NCI-H146 (cell line): ENCODE measurements at places on chromosomes 13 and 19.
A peak's percentile ranks its signal among the peaks of the same experiment; 100 is the strongest.

- DNase-seq: no peak
These were observed 609.5 kb downstream of the SLITRK1 start for GRCh38 chr13:83272652-83273240.

- DNase-seq: no peak
These were observed 17.9 kb upstream of the POMP start for GRCh38 chr13:28640861-28641599.

GRCh38 chr13:76975863-76976262, 16.0 kb upstream of the CLN5 start:
- no peak for DNase-seq

- peak; percentile 89 for DNase-seq
These were observed 314.2 kb downstream of the DLEU7 start for GRCh38 chr13:50529154-50529882.

DNA sequence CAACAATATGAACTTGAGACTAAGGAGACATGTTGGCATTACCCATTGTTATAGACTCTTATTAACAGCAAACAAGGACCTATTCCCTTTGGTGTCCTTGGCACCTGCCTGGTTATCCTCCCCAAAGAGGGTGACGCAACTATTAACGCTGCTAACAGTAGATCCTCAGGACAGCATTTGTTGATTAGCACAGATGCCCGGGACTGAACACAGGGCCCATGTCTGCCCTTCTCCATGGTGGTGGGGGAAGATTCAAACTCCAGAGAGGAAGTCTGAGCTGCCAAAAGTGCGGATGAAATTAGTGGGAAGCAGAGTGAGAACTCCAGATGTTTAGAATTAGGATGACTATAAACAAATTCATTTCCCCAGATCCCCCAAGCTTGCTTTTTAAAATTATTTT, 101.2 kb upstream of the RAP2A start:
- no peak for DNase-seq

DNA sequence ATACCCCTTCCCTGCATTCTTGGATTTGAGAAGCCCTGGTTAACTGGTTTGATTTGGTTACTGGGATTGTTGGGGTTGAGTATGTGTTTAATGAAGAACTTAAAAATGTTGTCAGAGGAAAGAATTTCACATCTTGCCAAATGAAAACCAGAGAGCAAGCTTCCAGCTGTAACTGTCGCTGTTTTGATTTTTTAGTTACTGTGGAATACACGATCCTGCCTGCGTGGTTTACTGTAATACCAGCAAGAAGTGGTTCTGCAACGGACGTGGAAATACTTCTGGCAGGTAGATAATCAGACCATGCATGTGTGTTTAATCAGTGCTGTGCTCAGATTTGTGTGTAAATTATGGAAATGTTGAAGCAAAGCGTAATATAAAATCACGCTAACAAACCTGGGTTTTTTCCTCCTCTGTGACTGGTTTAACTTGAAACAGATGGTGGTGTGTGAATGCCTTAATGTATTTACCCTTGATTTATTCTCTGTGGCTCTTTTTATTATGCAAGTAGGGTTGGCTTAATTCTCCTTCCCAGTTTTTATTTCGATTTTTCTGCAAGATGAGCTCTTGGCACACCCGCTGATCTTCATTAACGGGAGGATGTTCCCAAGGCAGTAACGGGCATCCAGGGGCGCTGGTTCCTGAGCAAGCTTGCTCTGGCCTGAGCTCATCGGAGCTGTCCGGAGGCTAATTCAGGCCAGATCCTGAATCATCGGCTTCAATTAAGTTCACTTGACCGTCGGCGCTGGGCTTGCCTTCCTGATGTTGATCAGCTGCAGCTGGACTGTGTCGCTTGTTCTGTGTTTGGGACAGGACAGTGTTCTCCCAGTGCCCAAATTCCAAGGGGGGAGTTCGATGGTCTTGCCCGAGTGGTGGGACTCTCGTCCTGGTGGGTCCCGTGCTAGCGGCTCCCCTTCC, 16.0 kb downstream of the UPF1 start:
- no peak for DNase-seq

DNA sequence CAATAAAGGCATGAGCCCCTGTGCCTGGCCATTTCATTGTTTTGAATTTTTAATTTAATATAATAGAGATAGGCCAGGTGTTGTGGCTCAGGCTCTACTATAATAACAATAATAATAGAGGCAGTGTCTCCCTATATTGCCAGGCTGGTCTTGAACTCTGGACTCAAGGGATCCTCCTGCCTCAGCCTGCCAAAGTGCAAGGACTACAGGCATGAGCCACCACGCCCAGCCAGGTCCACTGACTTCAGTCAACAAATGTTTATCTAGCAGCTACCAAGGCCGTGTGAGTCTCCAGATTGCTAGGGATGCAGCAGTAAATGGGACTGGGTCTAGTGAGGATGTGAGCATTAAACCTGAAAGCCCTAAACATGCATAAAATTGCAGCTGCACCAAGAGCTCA, 13.8 kb upstream of the ILF3 start:
- no peak for DNase-seq

DNA sequence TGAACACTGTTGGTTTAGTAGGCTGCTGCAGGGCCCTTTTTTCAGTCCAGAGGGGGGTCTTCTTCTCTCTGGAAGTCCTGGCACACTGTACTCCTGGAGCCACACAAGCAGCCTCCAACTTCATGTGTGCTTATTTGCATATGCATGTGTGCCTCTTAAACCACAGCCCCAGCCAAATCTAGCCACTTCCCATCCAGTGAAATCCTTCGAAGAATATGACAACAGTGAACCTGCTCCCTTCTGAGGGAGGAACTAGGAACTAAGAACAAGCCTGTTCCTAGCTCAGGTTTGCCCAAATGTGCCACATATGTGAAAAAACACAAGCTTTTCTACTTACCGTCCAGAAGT, 348.5 kb downstream of the FOXO1 start:
- no peak for DNase-seq

DNA sequence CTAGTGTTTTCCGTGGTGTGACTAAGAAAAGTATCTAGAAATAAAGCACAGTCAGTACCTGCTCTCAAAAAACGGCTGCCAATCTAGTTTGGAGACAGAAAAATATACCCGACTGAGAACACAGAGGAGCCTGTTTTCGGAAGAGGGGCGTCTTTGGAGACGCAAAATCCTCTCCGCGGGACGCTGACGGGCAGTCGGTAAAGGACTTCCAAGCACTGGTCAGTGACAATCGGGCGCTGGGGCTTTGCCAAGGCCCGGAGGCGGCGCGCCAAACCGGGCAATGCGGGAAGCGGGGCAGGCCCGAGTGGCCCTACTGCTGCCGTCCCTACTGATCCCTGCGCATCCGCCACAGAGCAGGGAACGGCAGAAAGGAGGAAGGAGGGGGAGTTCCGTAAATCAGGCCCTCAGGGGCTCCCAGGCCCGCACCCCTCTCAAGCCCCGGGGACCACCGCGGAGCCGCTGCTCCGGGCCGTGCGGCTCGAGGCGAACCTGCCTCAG, 588 bp upstream of the DPY19L3 start:
- DNase-seq: peak; percentile 78

DNA sequence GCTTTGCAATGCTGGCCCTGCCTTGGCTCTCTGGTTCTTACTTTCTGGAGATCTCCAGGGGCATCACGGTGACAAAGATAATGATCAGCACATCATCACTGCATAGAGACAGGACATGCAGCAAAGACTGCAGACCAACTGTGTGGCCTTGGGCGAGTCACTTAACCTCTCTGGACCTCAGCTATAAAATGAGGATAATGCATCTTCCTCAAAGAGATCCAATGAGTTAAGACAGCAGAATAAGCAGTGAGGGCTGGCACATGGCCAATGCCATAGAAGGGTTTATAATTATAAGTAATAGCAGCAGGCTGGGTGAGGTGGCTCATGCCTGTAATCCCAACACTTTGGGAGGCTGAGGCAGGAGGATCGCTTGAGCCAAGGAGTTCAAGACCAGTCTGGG, 2.4 kb downstream of the MAG start:
- DNase-seq: no peak

DNA sequence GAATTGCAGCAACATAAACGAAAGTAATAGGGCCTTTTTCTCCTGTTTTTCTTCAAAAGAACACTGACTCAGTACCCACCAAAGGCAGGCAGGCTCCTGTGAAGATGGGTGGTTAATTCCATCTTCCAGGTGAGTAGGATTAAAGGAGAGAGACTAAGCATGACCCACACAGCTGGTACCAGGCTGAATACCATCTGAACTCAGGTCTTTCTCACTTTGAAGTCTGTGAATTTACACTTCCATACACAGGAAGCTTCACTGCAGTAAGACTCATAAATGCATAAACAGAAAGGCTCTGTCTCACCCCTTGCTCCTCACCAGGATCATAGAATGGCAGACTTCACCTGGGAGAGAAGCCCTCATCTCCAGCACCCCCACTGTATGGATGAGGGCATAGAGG, 194.6 kb downstream of the KLF12 start:
- DNase-seq: no peak

GRCh38 chr13:33917190-33917589, 99.2 kb downstream of the RFC3 start:
- DNase-seq: no peak

- no peak for DNase-seq
These were observed 72.5 kb upstream of the MRI1 start for GRCh38 chr19:13691569-13692435.

DNA sequence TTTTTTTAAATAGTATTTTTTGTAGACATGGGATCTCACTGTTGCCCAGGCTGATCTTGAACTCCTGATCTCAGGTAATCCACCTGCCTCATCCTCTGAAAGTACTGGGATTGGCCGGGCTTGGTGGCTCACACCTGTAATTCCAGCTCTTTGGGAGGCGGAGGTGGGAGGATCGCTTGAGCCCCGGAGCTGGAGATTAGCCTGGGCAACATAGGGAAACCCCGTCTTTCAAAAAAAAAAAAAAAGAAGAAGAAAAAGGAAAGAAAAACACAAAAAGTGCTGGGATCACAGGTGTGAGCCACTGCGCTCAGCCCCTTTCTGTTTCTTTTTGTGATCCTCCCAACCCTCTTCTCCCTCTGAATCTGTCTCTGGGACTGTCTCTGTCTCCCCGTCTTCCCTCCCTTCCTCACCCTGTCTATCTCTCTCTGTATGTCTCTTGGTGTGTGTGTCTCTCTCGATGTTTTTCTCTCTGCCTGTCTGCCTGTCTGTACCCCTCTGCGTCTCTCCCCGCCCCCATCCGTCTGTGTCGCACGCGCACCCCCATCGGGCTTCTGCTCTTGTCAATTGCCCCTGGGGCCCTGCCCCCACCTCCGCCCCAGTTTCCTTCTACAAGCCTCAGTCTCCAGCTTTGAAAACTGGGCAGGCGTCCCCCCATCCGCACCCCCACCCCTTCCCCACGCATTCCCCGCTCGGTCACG, 540 bp upstream of the ZFP36 start:
- no peak for DNase-seq

DNA sequence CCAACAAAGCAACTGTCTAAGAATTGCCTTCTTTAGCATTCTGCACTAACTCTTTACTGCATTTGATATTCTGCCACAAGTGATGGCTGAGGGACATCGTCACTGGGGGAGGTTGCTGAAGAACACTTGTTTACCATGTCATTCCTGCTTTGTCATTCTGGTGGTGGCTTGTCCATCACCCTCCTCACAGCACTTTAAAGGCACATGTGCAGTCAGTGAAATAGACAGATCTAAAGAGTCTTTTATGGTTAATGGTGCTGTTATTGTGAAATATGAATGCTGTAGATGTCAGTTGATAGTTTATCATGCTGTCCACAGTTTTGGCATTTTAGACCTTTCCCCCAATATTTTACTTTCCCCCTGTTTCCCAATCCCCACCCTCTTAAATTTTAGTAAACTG, 120.9 kb upstream of the TSC22D1 start:
- DNase-seq: no peak

DNA sequence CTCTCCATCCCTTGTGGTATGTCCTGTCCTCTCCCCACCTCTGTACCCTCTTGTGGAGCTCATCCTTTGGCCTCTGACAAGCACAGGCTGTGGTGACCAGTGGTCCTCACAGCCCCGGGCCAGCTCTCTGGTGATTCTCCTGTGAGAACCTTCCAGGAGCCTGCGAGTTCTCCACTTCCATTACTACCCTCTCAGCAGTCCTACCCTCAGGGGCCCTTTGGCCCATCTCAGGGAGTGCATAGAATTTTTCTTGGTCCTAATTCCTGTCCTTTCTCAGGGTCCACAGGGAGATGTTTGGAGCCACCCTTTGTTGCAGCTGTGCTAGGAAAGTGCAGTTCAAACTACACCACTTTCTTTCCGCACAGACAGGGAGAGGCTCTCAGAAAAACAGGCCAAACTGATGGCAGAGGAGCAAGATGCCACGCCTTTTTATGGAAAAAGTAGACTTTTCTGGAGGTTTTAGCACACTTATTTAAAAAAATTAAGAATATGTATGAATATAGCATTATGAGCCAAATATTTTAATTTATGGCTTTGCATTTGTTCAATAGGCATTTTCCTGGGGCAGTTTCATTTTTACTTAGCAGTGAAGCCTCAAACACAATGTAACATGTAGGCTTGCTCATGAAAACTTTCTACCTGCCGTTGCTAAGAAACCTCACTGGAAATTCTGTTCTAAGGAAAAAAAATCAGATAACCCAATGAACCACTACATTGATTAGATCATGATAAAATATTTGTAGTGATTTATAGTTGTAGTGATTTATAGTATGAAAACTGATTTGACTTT, 92.0 kb downstream of the GPR12 start:
- DNase-seq: no peak

GRCh38 chr13:41058295-41059070, 2.8 kb upstream of the WBP4 start:
- no peak for DNase-seq

DNA sequence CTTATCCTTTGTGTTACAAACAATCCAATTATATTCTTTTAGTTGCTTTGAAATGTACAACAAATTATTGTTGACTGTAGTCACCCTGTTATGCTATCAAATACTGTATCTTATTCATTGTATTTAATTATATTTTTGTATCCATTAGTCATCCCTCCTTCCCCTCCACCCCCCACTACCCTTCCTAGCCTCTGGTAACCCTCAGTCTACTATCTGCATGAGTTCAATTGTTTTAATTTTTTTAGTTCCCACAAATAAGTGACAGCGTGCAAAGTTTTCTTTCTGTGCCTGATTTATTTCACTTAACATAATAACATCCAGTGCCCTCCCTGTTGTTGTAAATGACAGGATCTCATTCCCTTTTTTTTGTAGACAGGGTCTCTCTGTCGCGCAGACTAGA, 4.5 kb downstream of the SAE1 start:
- DNase-seq: no peak

- DNase-seq: no peak
These were observed 22.3 kb downstream of the NLRP13 start for GRCh38 chr19:55909801-55910200.

GRCh38 chr13:45410001-45410400, 8.2 kb downstream of the SLC25A30 start:
- no peak for DNase-seq

GRCh38 chr13:58080806-58081205, 449.3 kb downstream of the PCDH17 start:
- DNase-seq: no peak

GRCh38 chr19:18878058-18878797, 17.7 kb downstream of the CERS1 start:
- DNase-seq: no peak

- no peak for DNase-seq
These were observed 35.5 kb downstream of the SERTM1 start for GRCh38 chr13:36709136-36709890.
